ENCODE measurements at places on chromosomes 7 and 10. TPM values are rescaled to one million over a fixed set of nuclear protein-coding genes. Genes with fewer than 3 reads are reported as not detected.

Gene SEMA4G
- 2.5 TPM for polyA plus RNA-seq

Gene MYO3A
- 0.08 TPM for polyA plus RNA-seq

Gene CFAP43
- polyA plus RNA-seq: 8.4 TPM

Gene NYAP1
- polyA plus RNA-seq: 0.32 TPM

Gene FGL2
- polyA plus RNA-seq: 3.3 TPM

Gene DYDC2
- polyA plus RNA-seq: 17.3 TPM

Gene FAM221A
- 9.5 TPM for polyA plus RNA-seq

Gene PEX1
- polyA plus RNA-seq: 7.2 TPM

Gene MYH16
- polyA plus RNA-seq: 0.04 TPM

Gene TMEM130
- polyA plus RNA-seq: 0.77 TPM

Gene RBM20
- polyA plus RNA-seq: 0.25 TPM

Gene TAS2R41
- not detected for polyA plus RNA-seq

Gene PRXL2A
- polyA plus RNA-seq: 31.2 TPM

Gene FRMPD2
- polyA plus RNA-seq: 1.8 TPM

Gene RELN
- 0.64 TPM for polyA plus RNA-seq

Gene AHR
- polyA plus RNA-seq: 22.8 TPM

Gene DYDC1
- polyA plus RNA-seq: 1.5 TPM

Gene LBX1
- 0.04 TPM for polyA plus RNA-seq

Gene AKR1C4
- polyA plus RNA-seq: 0.02 TPM

Gene KAZALD1
- 4.1 TPM for polyA plus RNA-seq

Gene HMX3
- not detected for polyA plus RNA-seq

Gene SEC61G
- 318 TPM for polyA plus RNA-seq

Gene MRLN
- polyA plus RNA-seq: 0.35 TPM

Gene VWC2
- not detected for polyA plus RNA-seq

Gene LRRC18
- polyA plus RNA-seq: 1.8 TPM

Gene SLC18A2
- 0.21 TPM for polyA plus RNA-seq

Gene NKX2-3
- polyA plus RNA-seq: not detected

Gene CPN1
- not detected for polyA plus RNA-seq

Gene SPDYE8
- not detected for polyA plus RNA-seq

Gene JAKMIP3
- polyA plus RNA-seq: 0.16 TPM

Gene SPDYE11
- not detected for polyA plus RNA-seq

Gene HPSE2
- 0.49 TPM for polyA plus RNA-seq

Gene ASIC3
- polyA plus RNA-seq: 3.2 TPM

Gene ZNF804B
- polyA plus RNA-seq: not detected

Gene ADAMTS14
- polyA plus RNA-seq: 1.3 TPM

Gene PRSS37
- not detected for polyA plus RNA-seq
